T47D (cell line): ENCODE measurements at places on chromosomes 1 and 21.

DNA sequence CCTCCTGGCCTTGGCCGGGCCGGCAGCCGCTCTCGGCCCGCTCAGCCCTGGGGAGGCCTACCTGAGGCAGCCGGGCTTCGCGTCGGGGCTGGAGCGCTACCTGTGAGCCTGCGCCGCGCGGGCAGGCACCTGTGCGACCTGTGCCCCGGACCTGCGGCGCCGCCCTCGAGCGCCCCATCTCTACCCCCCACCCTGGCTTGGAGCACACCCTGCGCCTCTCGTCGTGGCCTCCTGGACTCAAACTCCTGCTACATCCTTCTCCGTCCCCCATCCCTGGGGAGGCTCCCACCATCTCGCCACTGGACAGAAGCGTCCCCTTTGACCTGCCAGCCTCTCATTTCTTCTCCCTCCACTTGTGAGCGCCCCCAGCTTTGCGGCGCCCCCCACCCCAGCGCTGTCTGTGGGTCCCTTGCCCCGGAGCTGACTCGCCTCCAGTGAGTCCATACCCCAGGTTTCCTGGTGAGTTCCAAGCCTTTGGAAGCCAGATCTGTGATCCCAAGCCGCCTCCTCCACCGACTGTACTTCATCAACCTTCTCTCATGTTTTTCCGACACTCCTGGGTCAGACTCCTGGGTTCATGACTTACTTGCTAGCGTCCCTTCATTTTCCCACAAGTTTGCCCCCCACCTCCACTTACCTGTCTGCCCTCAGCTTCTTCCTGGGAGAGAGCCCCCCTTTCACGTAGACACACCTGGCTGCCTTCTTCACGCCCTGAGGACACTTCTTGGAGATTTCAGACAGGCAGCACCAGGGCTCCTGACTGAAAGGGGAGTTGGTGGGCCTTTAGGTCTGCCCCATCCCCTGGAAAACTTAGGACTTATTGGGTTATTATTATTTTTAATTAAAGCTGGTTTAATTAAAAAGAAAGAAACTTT is 1.3 kb downstream of the FOXE3 start:
- no peak for DNase-seq

- no peak for DNase-seq
Measured at GRCh38 chr1:60367532-60367931, 294.0 kb upstream of the C1orf87 start.

- DNase-seq: no peak
Measured at GRCh38 chr1:5388622-5389021, 603.6 kb downstream of the NPHP4 start.

DNA sequence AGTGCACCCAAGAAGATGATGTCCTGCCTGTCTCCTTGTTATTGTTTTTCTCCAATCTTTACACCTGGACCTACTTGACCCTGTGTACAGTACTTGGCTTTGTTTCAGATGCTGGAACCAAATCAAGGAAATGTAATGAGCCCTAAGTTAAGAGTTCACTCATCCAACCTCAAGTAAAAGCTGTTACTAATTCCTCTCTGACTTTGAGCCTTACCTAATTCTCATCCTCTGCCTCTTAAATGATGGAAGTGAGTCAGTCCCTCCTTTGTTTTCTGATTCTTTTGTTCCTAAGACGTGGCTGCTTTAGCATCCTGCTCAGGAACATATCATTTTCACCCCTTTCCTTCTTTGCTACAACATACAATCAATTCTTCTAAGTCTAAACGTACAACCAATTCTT is 15.3 kb upstream of the PLA2G4A start:
- no peak for DNase-seq

DNA sequence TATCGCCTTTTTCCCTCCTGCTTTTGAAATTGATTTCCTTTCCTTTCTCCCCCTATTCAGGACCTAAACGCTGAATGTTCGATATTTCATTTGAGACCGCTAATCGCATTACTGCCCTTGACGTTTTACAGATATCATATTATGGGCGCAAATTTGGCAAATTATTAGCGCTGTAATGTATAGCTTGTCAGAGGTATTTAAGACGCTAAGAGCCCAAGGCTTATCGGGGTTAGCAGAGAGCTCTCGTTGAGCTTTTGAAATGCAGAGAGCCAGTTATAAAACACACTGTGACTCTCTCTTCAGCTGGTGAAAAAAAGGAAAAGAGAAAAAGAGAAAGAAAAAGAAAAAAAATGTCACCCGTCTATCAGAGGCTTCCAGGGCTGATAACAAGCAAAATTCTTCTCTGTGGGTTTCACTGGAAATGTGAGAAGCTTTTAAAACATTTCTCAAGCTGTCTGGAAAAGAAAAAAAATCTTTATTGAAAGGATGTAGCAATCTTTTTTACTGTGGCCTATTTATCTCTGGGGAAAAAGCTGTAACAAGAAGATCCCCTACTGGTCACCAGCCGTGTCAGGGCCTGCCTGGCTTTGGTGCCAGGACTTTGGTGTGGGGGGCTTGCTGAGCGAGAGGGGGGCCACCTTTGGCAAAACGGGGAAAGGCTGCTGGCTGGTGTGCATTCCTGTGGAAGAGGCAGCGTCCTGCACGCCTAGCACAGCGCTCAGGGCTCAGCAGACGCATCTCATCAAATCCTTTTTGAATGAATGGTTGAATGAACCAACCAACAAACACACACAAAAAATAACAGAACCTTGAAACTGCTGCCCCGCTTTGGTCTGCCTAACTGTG is 119.8 kb downstream of the RNF220 start:
- no peak for DNase-seq

GRCh38 chr1:162902416-162902815 is 41.4 kb upstream of the CCDC190 start:
- DNase-seq: no peak

- DNase-seq: peak; percentile 77
Measured at GRCh38 chr1:156246781-156247459, 936 bp downstream of the PAQR6 start.
